CD4-positive, alpha-beta T cell (primary cell): ENCODE measurements at places on chromosomes 2 and 18.

DNA sequence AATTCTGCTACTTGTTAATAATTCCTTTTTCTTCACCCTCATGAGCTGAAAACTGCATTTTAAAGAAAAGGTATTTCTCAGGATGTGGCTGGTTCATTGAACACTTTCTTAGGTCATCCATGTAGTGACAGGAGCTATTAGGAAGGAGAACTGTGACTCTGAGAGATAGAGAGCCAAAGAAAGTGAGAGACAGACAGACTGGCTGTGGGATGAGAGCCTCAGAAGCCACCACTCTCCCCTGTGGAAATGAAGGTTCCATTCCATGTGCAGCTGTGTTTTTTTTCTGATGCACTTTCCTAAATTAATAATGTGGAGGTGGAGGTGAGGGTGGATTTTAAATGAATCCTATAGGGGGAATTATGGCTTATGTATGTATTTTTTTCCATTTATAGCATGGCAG, 113.3 kb downstream of the FAM210A start:
- DNase-seq: no peak

DNA sequence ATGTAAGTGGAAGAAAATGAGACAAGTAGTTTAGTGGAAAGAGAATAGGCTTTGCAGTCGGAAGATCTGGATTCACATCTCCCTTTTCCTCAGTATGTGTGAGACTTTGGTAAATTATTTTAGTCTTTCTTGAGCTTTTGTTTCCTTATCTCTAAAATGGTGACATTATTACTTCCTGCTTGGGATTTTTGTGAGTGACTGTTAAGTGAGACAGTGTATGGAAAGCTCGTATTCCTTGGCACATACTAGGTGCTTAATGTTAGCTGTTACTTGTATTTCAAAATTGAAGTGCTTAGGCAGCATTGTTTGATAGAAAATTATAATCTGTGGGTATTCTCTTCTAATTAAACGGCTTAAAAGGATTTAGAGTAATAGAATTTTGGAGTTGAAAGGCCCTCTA, 2.0 kb downstream of the ZNF638 start:
- DNase-seq: no peak

GRCh38 chr2:158131919-158132566, 30.4 kb downstream of the UPP2 start:
- no peak for DNase-seq

- no peak for DNase-seq
Observed at GRCh38 chr2:48883661-48884060, 128.1 kb upstream of the LHCGR start.

GRCh38 chr18:79480171-79481045, 84.7 kb downstream of the NFATC1 start:
- no peak for DNase-seq

DNA sequence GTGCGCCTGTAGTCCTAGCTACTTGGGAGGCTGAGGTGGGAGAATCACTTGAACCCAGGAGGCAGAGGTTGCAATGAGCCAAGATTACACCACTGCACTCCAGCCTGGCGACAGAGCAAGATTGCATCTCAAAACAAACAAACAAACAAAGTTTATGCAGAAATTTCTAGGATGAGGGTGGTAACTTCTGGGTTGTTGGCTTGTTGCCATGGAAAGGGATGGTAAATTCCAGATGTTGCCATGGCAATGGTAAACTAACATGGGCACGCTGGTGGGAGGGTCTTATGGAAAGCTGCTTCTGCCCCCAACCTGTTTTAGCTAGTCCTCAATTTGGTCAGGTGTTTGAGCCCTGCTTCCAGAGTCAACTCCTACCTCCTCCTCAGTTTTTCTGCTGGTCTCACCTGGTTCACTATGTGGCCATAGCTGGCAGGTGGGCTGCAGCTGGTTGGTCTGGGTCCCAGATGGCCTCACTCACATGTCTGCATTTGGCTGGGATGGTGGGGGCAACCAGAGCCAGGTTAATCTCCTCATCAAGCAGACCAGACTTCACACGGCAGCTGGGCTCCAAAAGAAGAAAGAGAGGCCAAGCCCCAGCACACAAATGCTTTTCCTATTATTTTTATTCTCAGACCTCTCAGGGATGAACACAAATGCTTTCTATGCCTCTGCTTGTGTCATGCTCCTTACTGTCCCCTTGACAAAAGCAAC, 26.6 kb upstream of the TEX44 start:
- DNase-seq: no peak

DNA sequence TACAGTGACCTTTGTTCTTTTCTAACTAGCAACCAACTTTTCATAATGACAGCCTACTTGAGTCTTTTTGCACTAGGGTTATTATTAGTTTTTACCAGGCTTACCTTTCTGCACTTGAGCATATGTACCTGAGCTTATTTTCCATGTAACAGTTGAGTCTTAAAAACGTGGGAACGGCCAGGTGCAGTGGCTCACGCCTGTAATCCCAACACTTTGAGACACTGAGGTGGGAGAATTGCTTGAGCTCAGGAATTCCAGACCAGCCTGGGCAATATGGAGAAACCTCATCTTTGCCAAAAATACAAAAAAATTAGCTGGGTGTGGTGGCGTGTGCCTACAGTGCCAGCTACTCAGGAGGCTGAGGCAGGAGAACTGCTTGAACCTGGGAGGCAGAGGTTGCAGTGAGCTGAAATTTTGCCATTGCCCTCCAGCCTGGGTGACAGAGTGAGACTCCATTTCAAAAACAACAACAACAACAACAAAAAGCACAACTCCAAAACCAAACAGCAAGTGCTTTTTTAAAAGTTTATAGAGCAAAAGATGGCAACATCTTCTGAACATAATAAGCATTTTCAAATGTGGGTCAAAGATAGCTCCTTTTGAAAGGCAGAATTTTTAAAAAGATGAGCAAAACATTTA, 57.1 kb upstream of the CD28 start:
- no peak for DNase-seq

DNA sequence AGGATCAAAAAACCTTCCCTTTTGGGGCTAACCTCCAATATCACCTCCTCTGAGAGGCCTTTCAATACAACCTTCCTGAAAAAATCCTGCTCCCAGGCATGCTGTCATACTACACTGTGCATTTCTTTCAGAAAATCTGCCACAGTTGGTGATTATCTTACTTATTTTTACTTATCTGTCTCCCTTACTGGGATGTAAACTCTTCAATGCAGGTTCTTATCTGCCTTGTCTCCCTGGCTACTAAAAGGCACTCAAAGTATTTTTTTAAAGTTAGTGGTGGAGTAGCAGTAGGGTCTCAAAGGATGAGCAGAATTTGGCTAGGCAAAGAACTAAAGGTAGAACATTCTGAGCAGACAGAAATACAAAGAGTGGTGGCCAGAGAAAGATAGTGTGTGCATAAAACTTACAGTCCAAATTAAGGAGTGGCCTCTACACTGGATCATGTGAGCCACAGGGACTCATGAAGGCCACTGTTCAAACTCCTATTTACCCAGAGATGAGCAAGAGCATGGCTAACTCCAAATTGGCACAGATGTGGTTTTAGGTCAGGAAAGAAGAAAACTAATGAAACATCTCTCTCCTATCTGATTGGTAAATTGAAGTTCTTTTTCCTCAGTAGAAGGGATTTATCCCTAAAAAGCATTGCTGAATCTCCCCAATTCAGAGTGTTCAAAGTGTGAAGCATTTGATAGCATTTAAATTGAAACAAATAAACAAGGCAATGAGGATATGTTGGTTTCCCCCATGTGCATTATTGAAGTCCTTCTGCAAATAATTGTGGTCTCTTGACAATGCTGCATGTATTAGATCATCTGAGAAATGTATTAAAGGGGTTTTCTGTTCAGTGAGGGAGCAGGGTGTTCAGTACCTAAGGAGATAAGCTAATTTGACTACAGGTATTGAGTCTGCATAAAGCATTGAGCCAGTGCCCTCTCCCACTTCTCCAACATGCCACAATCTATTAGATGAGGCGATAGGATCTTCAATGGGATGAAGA, 285.5 kb downstream of the MREG start:
- DNase-seq: no peak

GRCh38 chr2:157304811-157305722, 20.6 kb downstream of the ERMN start:
- no peak for DNase-seq

- no peak for DNase-seq
Observed at GRCh38 chr2:227031379-227031778, 132.6 kb downstream of the COL4A4 start.

DNA sequence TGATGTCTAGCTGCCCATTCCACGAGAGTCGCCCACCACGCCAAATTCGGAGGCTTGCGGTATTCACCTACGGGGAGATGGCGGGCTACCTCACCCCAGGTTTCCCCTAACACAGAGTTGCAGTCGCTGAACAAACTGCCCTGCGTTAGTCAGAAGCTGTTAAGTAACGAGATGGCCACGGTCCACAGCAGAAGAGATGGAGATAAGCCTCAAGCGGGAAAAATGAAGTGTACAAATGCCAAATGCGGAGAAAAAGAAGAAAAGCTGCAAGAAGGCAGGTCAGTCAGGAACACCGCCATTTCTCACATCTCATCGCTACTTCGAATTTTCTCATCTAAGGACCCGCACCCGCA, 425 bp downstream of the ASB3 start:
- DNase-seq: peak; percentile 52

DNA sequence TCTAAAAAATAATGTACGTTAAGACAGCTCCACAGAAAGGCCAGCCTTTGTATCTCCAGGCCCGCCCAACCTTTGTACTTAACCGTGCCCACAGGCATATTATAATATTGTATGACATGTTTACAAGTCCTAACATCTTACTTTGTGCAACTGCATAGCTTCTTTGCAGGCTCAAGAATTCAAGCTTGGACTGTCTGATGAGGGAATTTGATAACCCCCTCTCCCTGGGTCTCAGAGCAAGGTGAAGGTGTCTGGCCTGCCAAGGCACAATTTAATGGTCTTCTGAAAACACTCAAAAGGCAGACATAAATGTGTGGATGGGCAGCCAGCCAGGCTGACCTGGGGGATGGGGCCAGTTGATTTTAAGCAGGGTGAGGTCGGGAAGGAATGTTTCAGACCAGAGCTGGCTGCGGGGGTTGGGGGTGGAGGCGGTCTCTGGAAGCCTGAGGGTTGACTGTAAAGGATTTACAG, 732.7 kb upstream of the FANCL start:
- no peak for DNase-seq

DNA sequence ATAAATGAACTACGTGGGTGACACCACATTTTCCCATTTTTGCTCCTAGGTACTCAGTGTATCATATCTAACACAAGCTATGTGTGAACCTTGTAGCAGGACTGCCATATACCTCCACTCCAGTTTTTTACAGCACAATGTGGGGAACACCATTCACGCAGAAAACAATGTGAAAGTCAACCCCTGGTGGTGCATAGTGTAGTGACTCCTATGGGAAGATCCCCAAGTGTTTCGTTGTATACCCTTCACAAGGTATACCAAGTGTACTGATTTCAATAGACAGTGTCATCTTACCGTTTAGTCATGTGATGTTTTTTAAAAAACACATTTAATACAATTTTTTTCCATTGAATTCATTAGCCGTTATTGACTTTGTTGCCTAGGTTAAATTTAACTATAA, 68.1 kb downstream of the ANKRD12 start:
- no peak for DNase-seq

DNA sequence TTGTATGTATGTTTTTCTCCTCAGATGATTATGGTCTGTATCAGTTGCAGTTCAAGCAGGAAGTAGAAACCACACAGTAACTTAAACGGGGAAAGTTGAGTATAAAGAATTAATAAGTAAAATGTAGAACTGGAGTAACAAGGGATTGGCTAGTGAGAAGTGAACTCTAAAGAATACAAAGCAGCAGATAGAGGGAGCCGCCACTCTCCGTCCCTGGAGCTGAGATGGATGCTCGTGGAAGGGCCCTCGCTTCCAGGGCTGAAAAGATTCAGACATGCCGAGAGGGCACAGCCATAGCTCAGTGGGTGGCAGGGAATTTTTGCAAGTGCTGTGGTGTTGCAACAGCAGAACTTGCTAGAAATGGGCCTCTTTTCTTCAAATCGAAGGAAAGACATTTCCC, 155.8 kb downstream of the COL6A3 start:
- DNase-seq: no peak

DNA sequence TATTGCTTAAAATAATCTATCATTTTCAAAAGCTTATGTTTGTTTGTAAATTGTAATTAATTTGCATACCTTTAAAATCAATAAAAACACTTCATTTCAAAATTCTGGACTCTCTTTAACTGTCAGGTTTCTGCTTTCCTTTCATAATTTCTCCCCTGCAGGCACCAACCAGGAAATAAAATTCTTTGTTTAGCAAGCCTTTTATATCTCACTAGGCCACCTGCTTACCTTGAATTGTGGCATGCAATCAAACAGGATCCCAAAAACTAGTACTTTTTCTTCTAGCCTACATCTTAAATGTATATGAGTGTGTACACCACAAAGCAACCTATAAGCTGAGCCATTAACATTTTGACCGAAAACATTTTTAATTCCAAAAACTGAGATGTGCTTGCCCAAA, 233.1 kb downstream of the NR4A2 start:
- DNase-seq: no peak

DNA sequence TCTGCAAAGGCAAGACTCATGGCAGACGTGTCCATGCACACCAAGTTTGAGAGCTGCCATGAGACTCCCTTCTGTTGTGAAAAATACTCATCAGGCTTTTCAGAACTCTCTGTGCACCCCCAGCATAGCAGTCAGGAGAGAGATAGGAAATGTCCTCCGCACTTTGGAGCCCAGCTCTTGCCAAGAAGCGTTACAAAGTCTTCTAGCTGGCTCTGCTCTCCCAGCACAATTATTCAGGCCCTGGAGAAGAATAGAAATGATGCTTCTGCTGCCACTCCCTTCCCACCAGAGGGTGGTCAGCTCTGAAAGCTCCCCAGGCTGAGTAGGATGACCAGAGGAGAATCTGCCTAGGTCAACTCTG, 594.4 kb upstream of the ID2 start:
- DNase-seq: no peak

DNA sequence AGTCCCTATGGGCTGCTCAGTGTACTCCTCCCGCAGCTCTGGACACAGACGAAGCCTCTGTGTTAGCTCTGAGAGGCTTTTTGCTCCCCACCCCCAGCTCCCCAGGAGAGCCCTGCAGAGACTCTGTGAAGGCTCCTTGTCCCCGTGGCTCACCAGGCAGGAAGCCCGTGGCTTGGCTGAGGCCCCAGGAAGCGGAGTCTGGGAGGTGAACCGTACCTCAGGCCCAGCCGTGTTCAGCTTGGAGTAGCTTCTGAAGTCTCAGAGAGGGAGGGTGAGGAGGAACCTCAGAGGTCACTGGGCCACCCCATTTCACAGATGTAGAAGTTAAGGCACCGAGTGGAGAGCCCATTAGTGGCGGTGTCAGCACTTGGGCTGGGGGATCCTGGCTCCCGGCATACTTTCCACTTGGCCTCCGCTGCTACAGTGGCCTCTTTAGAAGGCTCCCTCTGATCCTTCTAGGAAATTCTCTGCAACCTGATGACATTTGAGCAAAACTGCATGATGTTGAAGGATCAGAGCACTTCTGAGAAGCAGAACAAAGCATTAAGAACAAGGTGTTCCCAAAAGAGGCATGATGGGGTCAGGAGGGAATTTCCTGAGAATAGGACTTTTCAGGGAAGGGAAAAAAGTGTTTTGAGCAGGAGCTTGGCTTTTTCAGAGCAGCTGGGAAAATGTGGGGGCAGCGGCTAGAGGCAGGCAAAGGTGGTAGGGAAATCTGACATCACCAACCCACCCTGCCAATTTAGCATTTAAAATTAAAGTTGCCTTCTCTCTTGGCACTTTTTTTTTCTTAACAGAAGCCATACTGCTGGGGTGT, 79.1 kb downstream of the MCFD2 start:
- DNase-seq: no peak
